Glutamatergic neuron (in vitro differentiated cells): ENCODE measurements at places on chromosomes 7 and 10. TPM values are rescaled to one million over a fixed set of nuclear protein-coding genes. Genes with fewer than 3 reads are reported as not detected.

The VAX1 gene
- total RNA-seq: 0.27 TPM

The ACHE gene
- total RNA-seq: 30.0 TPM

The PIK3CG gene
- not detected for total RNA-seq

The MLXIPL gene
- total RNA-seq: 0.86 TPM

The HSPA12A gene
- total RNA-seq: 75.0 TPM

The TAS2R5 gene
- total RNA-seq: 1.3 TPM

The ELOVL3 gene
- total RNA-seq: not detected

The OR2A12 gene
- total RNA-seq: not detected

The KRIT1 gene
- total RNA-seq: 37.8 TPM

The ANLN gene
- total RNA-seq: 18.4 TPM
